ENCODE measurements at places on chromosomes 2 and 18.

- no peak for DNase-seq
Observed at GRCh38 chr2:149765003-149765402, 177.4 kb upstream of the MMADHC start.

- DNase-seq = no peak
Observed at GRCh38 chr2:207151048-207151447, 14.7 kb downstream of the KLF7 start.

DNA sequence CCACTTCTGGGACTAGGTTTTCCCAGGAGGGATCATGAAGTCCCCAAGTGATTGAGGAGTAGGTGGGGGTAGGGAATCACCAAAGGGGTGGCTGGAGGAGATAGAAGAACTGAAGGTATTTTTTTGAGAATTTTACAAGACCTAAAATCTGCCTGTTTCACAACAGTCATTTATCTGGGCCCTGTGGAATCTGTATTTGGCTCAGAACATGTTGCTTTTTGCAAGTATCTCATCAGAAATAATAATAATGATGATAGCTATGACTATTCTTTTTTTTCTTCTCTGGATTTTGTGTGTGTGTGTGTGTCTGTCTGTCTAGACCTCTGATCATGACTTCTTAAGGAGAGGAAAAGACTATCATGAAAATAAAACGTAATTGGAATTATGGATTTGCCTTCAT is 13.9 kb downstream of the STON1 start:
- DNase-seq = no peak

GRCh38 chr2:235390108-235390815 is 103.6 kb upstream of the AGAP1 start:
- DNase-seq = no peak

DNA sequence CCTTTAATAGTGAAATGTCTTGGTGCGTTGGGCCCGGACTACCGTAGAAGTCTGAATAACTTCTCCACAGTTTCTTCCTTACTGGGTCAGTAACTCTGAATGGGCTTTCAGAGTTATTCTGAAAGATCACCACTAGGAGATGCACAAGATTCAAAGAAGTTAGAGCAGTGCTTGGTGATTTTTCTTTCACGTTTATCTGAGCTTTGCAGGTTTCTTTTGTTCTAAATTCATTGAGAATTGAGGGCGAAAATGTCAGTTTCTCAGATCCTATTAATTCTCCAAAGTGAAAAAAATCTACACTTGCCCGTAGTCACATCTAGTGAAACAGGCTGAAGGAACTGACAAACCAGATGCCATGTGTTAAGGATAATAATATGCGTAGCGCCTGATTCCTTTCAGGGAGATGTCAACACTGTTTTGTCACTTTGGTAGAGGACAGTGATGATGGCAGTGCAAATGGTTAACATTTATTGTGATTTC is 70.1 kb downstream of the QPCT start:
- no peak for DNase-seq

- DNase-seq = no peak
Observed at GRCh38 chr2:54290356-54291025, 34.5 kb upstream of the TSPYL6 start.

DNA sequence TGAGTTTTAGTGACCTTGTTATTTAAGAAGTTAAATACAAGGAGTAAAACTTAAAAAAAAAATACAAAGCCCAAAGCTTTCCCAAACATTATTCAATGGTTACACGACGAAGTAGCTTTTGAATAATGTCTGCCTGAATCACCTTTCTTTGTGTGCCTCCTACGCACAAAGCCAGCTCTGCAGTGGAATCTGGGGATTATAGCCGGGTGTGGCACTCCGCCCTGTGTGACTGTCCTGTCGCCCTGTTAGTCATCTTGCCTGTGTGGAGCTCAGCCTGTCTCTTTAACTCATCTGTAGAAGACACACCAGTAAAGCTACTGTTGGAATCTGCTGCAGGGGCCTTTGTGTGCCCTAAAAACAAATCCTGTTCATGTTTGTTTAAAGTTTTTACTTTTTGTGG is 79.4 kb upstream of the TCF7L1 start:
- no peak for DNase-seq

- DNase-seq = no peak
Observed at GRCh38 chr2:152930501-152930900, 212.1 kb downstream of the ARL6IP6 start.

- DNase-seq = no peak
Observed at GRCh38 chr2:201205515-201205849, 22.5 kb downstream of the CASP10 start.

- DNase-seq = no peak
Observed at GRCh38 chr2:176158855-176159662, 2.0 kb downstream of the HOXD3 start.

GRCh38 chr2:133607679-133608078 is 39.4 kb upstream of the NCKAP5 start:
- DNase-seq = no peak

DNA sequence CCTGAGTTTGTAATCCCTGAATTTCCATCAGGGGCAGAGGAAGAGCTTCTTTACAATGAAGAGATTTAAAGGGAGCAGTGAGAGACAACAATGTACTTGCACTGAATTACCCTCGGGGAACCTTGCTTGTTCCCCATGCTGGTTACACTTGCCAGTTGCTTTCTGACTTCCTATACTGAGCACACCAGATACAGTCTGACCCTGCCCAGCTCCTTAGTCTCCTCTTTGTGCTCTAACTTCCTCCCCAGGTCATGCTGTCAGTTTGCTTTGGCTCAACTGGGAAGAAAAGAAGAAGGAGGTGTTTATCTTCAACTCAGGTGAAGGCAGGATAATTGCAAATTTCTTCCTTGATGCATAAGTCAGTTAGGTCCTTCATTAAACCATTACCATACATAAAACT is 658.4 kb downstream of the NYAP2 start:
- DNase-seq = no peak
